ENCODE measurements at places on chromosomes 16 and 17. TPM values are rescaled to one million over a fixed set of nuclear protein-coding genes. Genes with fewer than 3 reads are reported as not detected.
A peak's percentile ranks its signal among the peaks of the same experiment; 100 is the strongest.

Gene LAT
- 4.1 TPM for total RNA-seq

Gene OR3A3
- not detected for total RNA-seq

Gene HSBP1
- 89.4 TPM for total RNA-seq

Gene CD300E
- 7.3 TPM for total RNA-seq

Gene KRTAP4-4
- total RNA-seq, result not detected

Gene ZFPM1
- 4.8 TPM for total RNA-seq

Gene KRT20
- total RNA-seq, result 1.2 TPM

Gene SEPTIN1
- 2.3 TPM for total RNA-seq

Gene YBX2
- 2.3 TPM for total RNA-seq

Gene TMEM235
- not detected for total RNA-seq

Gene KRT12
- not detected for total RNA-seq

Gene CDH8
- total RNA-seq, result not detected

Gene KLHL10
- total RNA-seq, result 0.74 TPM

Gene RASD1
- total RNA-seq, result 254 TPM

DNA sequence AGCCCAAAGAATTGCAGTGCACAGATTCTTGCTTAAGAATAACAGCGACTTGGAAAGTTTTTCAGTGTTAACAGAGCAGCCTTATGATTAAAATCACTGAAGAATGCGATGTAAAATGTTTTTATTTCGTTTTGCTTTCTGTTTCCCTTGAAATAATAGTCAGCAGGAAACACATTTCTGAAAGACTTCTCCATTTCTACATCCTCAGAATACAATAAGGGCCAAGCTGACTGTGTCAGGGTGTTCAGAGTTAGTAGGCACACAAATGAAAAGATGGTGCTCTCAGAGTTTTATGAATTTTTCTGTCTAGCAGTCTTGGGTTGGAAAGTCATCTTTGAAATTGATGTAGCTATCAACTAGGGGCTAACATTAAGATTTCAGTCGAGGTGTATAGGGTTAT is 582.9 kb upstream of the RBFOX1 start:
- no peak for DNase-seq

- DNase-seq, result no peak
These were observed 643.2 kb downstream of the WWOX start for GRCh38 chr16:78742501-78743283.

DNA sequence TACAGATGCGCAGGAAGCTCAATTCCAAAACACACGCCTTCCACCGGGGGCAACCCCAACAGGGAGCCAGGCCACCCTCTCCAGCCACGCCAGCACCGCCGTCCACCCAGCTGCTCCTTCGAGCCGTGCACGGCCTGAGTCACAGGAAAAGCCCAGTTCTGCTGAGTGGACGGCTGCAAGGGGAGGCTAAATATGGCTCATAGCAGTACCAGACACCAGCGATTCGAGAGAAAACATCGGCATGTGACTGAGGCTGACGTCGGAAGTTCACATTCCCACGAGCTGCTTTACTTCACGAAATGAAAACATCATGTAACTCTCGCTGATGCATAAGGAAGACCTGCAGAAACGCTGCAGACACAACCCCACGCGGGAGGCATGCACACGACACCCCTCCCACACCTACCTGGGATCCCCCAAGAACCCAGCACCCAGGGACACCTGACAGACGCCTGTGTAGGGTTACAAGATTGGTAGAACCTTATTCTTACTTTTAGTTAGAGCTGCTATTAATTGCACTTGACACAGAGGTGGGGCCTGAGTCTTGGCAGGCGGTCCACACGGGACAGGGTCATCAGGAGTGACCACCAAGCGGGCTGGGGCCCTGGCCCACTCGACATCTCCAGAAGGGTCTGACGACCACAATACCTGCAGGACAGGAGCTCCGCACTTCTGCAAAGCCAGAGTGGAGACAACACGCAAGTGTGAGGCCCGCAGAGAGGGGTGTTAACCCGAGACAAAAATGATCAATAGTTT is 116.8 kb downstream of the ANKRD11 start:
- DNase-seq, result no peak

DNA sequence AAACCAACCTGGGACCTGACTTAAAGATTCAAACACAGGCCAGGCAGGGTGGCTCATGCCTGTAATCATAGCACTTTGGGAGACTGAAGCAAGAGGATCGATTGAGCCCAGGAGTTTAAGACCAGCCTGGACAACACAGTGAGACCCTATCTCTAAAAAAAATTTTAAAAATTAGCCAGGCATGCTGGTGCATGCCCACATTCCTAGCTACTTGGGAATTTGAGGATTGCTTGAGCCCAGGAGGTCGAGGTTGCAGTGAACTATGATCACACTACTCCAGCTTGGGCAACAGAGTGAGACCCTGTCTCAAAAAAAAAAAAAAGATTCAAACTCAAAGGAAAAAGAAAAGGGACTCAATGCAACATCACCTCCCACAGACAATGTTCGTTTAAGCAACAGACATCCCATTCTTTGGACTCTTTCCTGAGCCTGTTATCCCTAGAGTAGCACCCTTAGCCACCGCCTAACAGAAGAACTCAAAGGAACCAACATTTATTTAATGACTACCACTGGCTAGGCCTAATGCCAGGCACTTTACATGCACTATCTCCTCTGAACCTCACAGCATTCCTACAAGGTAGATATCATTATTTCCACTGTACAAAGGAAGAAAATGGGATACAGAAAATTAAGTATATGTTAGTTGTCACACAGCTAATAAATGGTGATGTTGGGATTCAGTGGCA is 12.7 kb downstream of the MYO18A start:
- DNase-seq, result no peak

- no peak for DNase-seq
These were observed at the start of gene MARCHF10 for GRCh38 chr17:62807812-62808575. Gene MARCHF10 (minus strand): TSS chr17:62808314. CDS start chr17:62801735, 6,579 bp downstream.

DNA sequence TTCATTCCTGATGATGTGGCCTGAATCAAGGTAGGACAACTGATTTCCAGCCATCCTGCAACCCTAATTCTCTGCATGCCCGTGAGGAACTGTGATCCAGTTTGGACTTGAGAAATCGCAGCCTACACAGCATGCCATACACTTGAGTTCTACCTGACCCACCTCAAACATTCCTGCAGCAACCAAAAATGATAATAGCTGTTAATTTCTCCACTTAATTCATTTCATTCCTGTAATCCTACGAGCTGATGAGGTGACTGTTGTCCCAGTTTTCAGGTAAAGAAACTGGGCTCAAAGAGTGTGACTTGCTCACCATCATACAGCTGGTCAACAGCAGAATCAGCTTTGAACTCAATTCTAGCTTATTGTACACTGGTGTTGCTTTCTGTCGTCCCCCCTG is 2.2 kb upstream of the GAS7 start:
- no peak for DNase-seq

DNA sequence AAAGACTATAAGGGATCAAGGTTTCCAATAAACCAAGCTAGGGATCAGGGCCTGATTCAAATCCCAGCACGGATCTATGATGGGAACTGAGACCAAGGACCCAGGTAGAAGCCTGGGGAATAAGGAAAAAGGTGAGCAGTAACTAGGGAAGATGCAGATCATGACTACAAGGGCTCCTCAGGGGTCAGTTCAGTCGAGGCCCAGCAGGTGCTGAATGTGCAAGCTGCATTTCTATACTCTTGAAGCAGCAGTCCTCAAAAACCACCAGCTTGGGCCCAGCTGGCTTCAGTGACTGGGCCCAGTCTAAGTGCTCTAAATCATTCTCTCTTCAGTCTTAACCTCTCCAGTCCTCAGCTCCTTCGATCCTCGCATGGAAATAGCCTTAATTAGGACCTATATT is 228.8 kb upstream of the AXIN2 start:
- DNase-seq, result no peak

DNA sequence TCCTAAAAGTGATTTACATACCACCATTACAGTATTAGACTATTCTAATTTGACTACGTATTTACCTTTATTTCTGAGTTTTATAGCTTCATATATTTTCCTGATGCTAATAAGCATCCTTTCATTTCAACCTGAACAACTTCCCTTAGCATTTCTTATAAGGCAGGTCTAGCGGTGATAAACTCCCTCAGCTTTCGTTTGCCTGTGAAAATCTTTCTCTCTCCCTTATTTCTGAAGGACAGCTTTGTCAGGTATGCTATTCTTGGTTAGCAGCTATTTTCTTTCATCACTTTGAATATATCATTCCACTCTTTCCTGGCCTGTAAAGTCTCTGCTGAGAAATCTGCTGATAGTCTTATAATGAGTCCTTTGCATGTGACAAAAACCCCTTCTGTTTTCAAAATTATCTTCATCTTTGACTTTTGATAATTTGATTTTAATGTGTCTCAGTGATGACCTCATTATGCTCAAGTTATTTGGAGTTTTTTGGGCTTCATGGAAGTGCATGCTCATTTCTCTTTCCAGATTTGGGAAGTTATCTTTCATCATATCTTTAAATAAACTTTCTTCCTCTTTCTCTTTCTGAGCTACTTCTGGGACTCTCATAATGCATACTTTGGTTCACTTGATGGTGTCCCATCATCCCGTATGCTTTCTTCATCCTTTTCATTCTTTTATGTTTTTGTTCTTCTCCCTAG is 285.4 kb upstream of the PMFBP1 start:
- no peak for DNase-seq

GRCh38 chr17:9419932-9420453 is 155.6 kb downstream of the STX8 start:
- no peak for DNase-seq

- DNase-seq, result no peak
These were observed 135.8 kb downstream of the CDH8 start for GRCh38 chr16:61900482-61900881.

- DNase-seq, result peak; percentile 93
These were observed at the start of gene MT1M for GRCh38 chr16:56632156-56632847. Gene MT1M (plus strand): TSS chr16:56632659. CDS start chr16:56632732, 73 bp downstream.

GRCh38 chr16:19389246-19389645 is 28.4 kb upstream of the TMC5 start:
- DNase-seq, result no peak

GRCh38 chr17:46796956-46797530 is 21.4 kb downstream of the WNT3 start:
- no peak for DNase-seq

DNA sequence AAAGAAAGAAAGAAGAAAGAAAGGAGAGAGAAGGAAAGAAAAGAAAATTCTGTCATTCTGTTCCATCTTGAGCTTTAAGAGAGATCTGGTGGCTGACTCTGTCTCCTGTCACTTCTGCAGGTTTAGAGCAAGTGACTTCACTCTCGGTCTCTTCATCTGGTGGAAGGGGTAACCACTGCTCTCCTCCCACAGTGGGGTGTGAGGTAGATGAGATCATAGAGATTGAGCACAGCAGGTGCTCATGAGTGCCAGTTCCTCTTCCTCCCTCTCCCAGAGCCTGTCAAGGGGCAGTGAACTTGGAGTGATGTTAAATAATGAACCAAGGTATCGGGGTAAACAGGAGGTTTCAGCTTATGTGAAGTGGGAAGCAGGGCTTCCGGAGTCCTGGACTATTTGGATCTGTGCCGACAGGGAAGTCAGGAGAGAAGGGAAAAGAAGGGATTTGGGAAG is 47.7 kb downstream of the BEAN1 start:
- DNase-seq, result no peak

DNA sequence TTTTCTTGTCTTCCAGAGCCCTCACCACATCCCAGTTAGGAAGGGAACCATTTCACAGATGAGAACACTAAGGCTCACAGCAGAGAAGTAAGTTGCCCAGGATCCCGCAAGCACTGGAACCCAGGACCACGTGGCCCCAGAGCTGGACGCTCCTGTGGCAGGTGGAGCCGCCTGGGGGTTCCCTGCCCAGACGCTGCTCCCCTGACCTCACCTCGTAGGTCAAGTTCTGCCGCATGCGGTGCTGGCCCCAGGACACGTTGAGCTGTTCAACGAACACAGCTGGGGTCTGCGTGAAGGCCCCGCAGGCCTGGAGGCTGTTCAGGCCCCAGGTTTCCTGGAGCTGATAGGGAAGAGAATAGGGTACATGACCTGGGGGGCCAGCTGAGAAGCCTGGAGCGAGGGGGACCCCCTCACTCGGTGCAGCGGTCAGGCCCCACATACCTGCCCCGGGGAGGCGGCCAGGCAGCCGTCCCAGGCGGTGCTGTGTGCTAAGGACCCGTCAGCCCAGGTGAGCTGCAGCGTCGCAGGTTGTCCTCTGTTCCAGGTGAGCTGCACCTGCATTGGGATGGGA is 54.1 kb downstream of the RMI2 start:
- no peak for DNase-seq

DNA sequence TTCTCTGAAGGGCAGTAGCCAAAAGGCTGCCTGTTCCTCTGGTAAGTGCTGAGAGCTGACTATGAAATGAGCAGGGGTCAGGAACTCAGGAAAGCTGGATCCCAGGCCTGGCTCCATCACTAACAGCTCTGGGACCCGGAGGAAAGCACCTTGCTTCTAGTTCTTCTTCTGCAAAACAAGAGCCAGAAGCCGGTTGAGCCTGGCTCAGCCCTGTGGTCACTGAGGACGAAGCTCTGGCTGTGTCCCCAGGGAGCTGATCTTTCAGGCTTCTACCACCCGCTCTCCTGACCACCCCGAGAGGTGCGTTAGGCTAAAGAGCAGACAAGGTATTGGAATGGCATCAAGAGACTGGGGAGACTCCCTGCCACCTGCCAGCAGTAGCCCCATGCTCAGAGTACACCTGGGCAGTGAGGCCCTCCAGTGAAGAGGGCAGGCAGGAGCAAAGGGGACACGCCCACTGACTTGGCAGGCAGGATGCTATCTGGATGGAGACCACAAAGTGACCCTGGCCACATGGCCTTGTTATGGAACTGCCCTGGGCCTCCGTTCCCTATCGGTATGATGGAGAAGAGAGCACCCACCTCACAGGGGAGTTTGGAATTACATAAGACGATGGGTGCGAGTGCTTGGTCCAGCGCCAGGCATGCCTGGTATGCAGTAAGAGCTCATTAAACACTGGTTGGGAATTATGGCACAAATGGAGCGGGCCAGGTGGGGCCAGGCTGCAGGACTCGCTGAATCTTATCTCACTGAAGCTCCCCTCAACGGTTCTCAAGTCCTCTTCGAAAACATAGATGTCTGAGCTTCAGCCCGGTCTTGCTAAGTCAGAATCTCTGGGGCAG is 61.4 kb downstream of the COG7 start:
- no peak for DNase-seq

- no peak for DNase-seq
These were observed 12.6 kb downstream of the ZBTB4 start for GRCh38 chr17:7466639-7467341.

GRCh38 chr16:57149391-57149790 is 36.4 kb downstream of the PSME3IP1 start:
- DNase-seq, result no peak

Data from mesenteric fat pad (tissue), 1 donor.